EL (cell line): ENCODE measurements at places on chromosomes 3 and 15.

GRCh38 chr3:178393824-178394223 lies 142.4 kb upstream of the KCNMB2 start:
- DNase-seq, result peak; percentile 86

GRCh38 chr15:79942741-79943481 lies 28.1 kb downstream of the BCL2A1 start:
- DNase-seq, result peak; percentile 71

GRCh38 chr15:41773332-41773728 lies 954 bp upstream of the MAPKBP1 start:
- DNase-seq, result no peak

- peak; percentile 8 for DNase-seq
Observed at GRCh38 chr3:169813757-169814517, 1.2 kb upstream of the LRRC34 start.

DNA sequence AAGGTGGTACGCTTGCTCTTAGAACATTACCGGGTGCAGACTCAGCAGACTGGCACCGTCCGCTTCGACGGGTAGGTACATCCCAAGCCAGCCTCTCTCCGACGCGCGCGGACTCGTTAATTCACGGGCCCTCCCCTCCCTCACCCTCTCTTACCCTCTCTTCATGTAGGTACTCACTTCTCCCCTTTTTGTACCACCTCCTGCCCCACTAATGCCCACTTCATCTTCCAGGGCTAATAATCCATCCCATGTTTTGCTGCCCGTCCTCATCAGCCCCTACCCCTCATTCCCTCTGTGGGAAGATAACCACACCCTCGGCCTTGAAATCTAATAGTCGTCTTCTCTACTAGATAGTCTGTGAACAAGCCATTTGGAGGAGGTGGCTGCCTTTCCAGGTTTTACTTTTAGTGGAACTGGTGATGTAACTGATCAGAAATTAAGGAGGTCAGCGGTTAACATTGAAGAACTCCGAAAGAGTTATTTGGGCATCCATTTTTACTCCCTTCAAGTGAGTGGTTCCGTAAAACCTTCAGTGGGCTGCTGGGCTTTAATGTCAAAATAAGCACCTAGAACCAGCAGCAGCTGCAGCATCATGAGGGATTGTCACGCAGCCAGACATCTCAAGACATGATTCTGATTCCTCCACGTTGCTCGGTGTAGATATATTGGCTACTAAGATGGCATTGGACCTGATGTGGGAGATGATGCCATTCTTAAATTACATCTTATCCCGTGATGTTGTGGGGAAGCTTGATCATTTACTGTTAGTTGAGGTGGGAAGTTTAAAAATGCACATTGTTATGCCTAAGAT lies 1.3 kb downstream of the FEM1B start:
- DNase-seq, result peak; percentile 53

- no peak for DNase-seq
Observed at GRCh38 chr3:190043741-190044140, 77.0 kb downstream of the P3H2 start.
